NAMALWA (cell line): ENCODE measurements at places on chromosomes 4 and X.

DNA sequence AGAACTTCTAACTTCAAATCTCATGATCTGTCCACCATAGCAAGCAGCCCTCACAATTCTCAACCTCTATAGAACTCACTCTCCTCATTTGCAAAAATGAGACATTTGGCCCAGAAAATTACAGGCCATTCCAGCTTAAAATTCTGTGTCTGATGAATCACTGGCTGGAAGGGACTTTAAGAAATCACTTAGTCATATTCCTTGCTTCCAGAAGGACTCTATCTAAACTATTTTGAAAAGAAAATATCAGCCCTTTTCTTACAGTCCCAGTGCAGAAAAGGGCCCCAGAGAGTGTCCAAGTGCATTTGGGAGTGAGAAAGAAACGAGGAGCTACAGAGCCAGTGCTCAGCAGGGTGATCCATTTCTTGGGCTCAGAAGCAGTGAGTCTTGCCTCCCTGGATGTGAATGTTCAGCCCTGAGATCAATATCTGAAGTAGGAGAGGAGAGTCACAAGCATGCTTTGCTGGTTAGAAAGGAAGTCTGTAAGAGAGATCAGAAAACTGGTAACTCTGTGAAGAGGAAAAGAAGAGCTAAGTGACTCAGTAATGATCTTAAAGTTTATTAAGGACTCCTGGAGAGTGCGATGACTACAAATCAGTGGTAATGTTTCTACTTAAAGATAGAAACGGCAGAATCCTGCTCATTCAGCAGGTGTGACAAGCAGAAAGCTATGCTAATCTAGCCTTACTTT lies 139.8 kb downstream of the PALLD start:
- DNase-seq, result no peak

GRCh38 chrX:109281483-109282275 lies 200.2 kb downstream of the GUCY2F start:
- no peak for DNase-seq

DNA sequence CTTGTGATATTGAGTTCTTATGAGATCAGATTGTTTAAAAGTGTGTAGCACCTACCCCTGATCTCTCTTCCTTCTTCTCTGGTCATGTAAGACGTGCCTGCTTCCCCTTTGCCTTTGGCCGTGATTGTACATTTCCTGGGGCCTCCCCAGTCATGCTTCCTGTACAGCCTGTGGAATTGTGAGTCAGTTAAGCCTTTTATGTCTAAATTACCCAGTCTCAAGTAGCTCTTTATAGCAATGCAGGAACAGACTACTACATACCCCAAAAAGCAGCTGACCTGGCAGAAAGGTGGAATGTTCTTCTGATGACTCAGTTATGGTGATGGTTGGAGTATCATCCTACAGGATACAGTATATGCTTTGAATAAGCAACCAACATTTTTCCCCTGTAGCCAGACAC lies 11.4 kb upstream of the MCUB start:
- DNase-seq, result no peak

- DNase-seq, result no peak
Observed at GRCh38 chr4:189304167-189304566, 636.5 kb upstream of the FRG1 start.

DNA sequence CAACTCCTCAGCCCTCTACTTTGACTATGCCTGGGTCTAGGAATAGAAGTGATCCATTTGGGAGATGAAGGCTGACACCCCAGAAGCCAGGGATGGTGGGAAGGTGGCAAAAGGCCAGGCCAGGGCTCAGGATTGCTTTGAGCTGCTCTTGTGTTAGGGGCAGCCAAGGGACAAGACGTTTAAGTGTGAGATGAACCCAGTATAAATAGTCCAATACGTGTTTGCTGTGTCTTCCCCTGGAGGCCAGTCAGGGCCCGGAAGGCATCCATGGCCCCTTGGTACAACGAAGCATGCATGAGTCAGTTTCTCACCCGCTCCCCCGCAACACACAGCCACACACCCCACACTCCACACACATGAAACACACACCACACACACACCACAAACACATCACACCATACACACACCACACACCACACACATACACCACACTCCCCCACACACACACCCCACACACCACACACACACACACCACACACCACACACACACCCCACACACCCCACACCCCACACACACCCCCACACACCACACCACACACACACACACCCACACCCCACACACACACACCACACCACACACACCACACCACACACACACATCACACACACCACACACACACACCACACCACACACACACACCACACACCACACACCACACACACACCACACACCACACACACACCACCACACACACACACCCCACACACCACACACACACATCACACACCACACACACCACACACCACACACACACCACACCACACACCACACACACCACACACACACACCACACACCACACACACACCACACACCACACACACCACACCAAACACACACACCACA lies 5.1 kb downstream of the STARD8 start:
- DNase-seq, result peak; percentile 11

GRCh38 chr4:27088491-27088890 lies 227.8 kb downstream of the STIM2 start:
- no peak for DNase-seq

- DNase-seq, result no peak
Observed at GRCh38 chrX:71292669-71293365, 8.7 kb upstream of the ITGB1BP2 start.
